Sigmoid colon (tissue), 7 donors: ENCODE measurements at places on chromosomes 2 and 18. TPM values are rescaled to one million over a fixed set of nuclear protein-coding genes. Genes with fewer than 3 reads are reported as not detected.

The STARD6 gene
- polyA plus RNA-seq: not detected

The GALR1 gene
- polyA plus RNA-seq: not detected

The LRRTM4 gene
- 0.17 TPM for polyA plus RNA-seq

The TRABD2A gene
- polyA plus RNA-seq: 46.4 TPM

The CHRNG gene
- polyA plus RNA-seq: not detected

The ELOA2 gene
- not detected for polyA plus RNA-seq

The KLHL41 gene
- not detected for polyA plus RNA-seq

The ANKRD62 gene
- not detected for polyA plus RNA-seq

The DUSP2 gene
- polyA plus RNA-seq: 1.2 TPM

The RFTN2 gene
- 0.92 TPM for polyA plus RNA-seq

The TUBB8B gene
- not detected for polyA plus RNA-seq

The IGFBP5 gene
- 131 TPM for polyA plus RNA-seq

The ARHGAP25 gene
- polyA plus RNA-seq: 18.1 TPM

The RESP18 gene
- not detected for polyA plus RNA-seq

The AQP4 gene
- 0.25 TPM for polyA plus RNA-seq

The DNAH7 gene
- 0.57 TPM for polyA plus RNA-seq

The TMEM178A gene
- polyA plus RNA-seq: 0.64 TPM

The AKAIN1 gene
- polyA plus RNA-seq: not detected

The TUBA3E gene
- not detected for polyA plus RNA-seq

The ABHD1 gene
- polyA plus RNA-seq: not detected

The TTL gene
- polyA plus RNA-seq: 8.6 TPM

The MLPH gene
- 45.0 TPM for polyA plus RNA-seq

The GALNT5 gene
- polyA plus RNA-seq: 9.4 TPM

The RGPD8 gene
- 0.60 TPM for polyA plus RNA-seq

The MERTK gene
- 5.1 TPM for polyA plus RNA-seq

The HTR2B gene
- polyA plus RNA-seq: 0.73 TPM

The IL1RN gene
- polyA plus RNA-seq: 19.9 TPM

The FSHR gene
- not detected for polyA plus RNA-seq

The ERICH2 gene
- polyA plus RNA-seq: not detected

The TTC39C gene
- polyA plus RNA-seq: 10.3 TPM

The CDKL4 gene
- not detected for polyA plus RNA-seq

The RBM43 gene
- 3.6 TPM for polyA plus RNA-seq

The CCDC93 gene
- 11.3 TPM for polyA plus RNA-seq

The CCT4 gene
- polyA plus RNA-seq: 51.3 TPM

The GKN1 gene
- polyA plus RNA-seq: not detected

The CRYGD gene
- not detected for polyA plus RNA-seq

The CACNB4 gene
- polyA plus RNA-seq: 0.23 TPM

The CNOT11 gene
- polyA plus RNA-seq: 33.7 TPM
